Kidney tubule cell (primary cell): ENCODE measurements at places on chromosomes 13 and 19.

- DNase-seq = peak; percentile 34
Measured at GRCh38 chr13:42615691-42616090, 41.7 kb downstream of the TNFSF11 start.

DNA sequence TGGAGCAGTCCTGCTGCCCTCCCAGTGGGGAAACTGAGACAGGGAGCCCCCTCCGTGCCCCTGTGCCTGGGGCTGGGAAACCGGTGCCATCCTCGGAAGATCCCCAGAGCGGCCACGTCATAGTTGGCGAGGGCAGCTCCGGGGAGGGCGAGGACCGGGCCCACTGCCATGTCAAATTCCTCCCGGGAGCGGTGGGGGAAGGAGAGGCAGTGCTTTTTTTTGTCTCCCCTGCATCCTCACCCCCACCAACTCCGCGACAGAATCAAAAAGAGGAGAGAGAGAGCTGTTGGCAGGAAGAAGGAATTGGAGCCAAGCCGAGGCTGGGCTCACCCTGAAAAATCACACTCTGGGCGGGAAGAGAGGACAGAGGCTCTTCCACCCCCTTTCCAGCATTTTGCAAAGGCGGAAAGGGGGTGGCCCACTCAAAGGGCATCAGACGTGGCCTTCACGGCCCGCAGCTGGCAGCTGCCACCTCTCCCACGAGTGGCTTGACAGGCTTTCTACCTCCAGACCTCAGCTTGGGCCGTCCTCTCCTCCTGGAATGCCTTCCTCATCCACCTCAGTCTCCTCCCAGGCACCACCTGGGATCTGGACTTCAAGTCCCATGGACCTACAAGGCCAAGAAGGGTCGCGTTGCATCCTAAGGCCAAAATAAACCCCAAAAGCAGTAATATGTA is 19.6 kb upstream of the NFIC start:
- no peak for DNase-seq

- DNase-seq = no peak
Measured at GRCh38 chr13:25923217-25924085, 128.4 kb downstream of the SHISA2 start.

DNA sequence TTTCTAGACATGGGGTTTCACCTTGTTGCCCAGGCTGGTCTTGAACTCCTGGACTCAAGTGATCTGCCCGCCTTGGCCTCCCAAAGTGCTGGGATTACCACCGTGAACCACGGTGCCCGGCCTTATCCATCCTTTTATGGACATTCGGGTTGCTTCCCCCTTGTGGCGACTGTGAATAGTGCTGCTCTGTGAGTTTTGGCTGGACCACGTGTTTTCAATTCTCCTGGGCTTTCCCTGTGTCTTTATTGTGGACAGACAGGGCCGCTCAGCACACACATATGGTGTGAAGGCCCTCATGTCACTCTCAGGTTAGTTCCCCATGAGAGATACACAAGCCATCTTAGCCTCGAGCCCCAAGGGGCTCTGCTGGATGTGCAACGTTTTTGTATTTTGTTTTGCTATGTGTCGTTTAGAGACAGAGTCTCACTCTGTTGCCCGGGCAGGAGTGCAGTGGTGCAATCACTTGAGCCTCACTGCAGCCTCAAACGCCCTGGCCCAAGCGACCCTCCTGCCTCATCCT is 40.5 kb downstream of the MAU2 start:
- DNase-seq = peak; percentile 81

- no peak for DNase-seq
Measured at GRCh38 chr13:79194727-79195126, 211.3 kb downstream of the RBM26 start.

DNA sequence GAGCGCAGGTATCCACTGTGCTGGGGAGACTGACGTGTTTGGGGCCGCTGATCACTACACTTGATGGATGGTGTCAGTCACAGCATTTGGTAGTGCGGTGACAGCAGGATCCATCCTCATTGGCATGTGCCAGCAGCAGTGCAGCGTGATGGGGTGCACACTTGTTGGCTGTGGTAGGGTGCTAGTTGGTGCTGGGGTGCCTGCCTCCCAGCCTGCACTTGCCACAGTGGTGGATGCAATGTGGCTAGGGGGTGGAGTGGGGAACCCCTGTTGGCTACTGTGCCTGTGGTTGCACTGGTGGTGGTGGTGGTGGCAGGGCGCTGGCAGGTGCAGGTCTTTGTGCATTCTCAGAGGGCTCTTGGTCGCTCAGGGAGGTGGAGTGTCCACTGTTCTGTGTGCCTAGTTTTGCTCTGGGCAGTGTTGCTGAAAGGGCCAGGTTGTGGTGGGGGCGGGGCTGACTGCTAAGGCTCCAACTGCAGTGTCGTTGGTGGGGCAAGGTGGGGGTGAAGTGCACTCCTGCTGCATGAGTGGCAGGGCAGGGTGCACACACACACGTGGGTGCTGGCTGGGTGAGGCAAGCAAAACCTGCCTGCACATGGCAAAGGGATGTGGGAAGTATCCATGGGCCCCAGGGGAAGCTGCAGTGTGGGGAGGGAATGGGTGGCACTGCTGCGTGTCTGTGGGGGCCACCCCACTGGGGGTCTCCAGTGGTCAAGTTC is 84.8 kb downstream of the ZMYM2 start:
- DNase-seq = no peak

GRCh38 chr19:17125728-17126677 is 50.4 kb downstream of the MYO9B start:
- DNase-seq = no peak

DNA sequence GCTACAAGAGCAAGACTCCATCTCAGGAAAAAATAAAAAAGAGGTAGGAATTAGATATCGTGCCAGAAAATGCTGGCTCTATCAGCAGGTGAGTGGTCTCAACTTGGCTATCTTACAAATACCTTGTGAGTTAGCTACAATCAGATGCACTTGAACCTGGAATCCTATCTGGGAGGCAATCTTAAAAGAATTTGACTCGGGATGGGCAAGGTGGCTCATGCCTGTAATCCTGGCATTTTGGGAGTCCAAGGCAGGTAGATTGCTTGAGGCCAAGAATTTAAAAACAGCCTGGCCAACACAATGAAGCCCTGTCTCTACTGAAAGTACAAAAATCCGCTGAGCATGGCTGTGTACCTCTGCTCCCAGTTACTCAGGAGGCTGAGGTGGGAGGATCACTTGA is 29.4 kb downstream of the NLRP2 start:
- DNase-seq = no peak

GRCh38 chr13:50149214-50149613 is 134.0 kb downstream of the KCNRG start:
- DNase-seq = no peak

- DNase-seq = peak; percentile 33
Measured at GRCh38 chr19:49786376-49786820, 19.6 kb downstream of the AP2A1 start.

- no peak for DNase-seq
Measured at GRCh38 chr19:14654786-14655560, 19.7 kb downstream of the ADGRE3 start.

DNA sequence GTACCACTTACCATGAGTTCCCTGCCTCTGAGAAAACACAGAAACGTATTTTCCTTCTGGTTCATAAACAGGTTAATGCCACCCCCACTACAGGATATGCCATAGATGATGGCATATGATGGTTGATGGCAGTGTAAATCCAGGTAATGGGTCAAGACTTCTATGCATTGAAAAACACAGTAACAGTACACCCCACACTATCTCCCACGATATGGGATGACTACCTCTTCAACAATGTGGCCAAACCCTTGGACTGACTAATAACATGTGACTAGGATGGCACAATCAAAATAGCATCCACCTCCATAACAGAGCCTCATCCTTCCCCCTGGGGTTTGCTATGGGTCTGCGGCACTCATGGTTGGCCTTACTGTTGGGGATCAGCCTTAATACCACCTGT is 22.0 kb downstream of the ZNF235 start:
- no peak for DNase-seq

- DNase-seq = no peak
Measured at GRCh38 chr19:29308977-29309590, 96.1 kb upstream of the UQCRFS1 start.

DNA sequence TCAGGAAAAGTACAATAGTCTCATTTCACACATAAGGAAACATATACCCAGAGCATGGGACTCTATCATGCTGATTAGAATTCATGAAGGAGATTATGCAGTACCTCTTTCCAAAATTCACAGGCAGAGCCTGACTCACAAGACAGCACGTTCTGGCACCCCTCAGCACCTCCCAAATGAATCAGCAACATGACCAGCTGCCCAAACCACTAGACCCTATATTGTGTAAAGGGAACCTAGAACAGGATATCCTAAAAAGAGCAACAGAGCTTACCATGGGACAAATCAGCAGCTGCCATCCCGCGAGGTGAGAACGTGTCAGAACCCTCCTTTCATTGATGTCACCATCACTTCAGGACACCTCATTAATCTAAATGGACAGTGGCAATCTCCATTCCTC is 2.5 kb downstream of the ZNF426 start:
- DNase-seq = no peak

GRCh38 chr19:10644260-10645007 is 9.7 kb upstream of the ILF3 start:
- peak; percentile 76 for DNase-seq

- DNase-seq = peak; percentile 77
Measured at GRCh38 chr13:113209759-113210421, 477 bp downstream of the CUL4A start.

DNA sequence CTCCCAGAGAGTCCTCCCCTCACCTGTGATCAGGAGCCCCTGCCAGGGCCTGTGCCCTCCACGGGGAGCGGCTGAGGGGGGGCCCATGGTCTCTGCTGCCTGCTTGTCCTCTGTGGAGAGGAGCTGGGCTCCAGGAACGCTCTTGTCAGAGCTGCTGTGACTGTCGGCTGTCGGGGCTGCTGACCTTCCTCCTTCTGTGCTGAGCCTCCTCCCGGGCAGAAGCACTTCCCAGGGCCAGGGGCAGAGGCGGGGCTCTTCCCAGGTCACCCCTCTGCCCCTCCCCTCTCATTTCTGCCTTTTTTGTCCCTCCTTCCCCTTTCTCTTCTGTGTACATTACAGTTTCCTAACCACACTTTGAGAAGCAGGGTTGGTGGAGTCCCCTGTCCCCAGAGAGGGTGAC is at the start of gene CEACAM4:
Gene CEACAM4 (minus strand): TSS at position 198 of the 400 bp plus-strand sequence. CDS start 111 bp downstream, at position 87.
- DNase-seq = no peak

GRCh38 chr13:82822935-82823334 is 1059.3 kb downstream of the SLITRK1 start:
- DNase-seq = no peak

GRCh38 chr13:94548382-94548781 is 47.6 kb downstream of the TGDS start:
- no peak for DNase-seq

- DNase-seq = peak; percentile 27
Measured at GRCh38 chr13:47256618-47257017, 359.8 kb upstream of the HTR2A start.

- DNase-seq = peak; percentile 59
Measured at GRCh38 chr19:31351056-31351854, 2.0 kb upstream of the TSHZ3 start.

DNA sequence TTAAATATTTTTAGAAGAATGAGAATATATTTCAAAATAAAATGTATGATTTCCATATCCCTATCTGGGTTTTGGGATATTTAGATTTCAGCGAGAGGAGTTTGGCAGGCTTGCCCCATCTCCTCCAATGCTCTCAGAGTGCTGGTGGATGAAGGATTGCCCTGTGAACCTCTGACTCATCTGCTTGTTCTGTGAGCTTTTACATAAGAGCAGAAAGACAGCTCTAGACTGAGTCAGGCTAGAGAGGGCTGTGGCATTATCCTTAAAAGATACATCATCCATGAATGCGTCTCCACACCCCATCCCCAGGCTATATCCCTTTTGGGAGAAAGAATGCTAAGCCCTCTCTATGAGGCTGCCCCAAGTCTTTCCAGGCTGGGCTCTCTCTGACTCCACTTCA is 190.6 kb downstream of the TUBA3C start:
- no peak for DNase-seq

DNA sequence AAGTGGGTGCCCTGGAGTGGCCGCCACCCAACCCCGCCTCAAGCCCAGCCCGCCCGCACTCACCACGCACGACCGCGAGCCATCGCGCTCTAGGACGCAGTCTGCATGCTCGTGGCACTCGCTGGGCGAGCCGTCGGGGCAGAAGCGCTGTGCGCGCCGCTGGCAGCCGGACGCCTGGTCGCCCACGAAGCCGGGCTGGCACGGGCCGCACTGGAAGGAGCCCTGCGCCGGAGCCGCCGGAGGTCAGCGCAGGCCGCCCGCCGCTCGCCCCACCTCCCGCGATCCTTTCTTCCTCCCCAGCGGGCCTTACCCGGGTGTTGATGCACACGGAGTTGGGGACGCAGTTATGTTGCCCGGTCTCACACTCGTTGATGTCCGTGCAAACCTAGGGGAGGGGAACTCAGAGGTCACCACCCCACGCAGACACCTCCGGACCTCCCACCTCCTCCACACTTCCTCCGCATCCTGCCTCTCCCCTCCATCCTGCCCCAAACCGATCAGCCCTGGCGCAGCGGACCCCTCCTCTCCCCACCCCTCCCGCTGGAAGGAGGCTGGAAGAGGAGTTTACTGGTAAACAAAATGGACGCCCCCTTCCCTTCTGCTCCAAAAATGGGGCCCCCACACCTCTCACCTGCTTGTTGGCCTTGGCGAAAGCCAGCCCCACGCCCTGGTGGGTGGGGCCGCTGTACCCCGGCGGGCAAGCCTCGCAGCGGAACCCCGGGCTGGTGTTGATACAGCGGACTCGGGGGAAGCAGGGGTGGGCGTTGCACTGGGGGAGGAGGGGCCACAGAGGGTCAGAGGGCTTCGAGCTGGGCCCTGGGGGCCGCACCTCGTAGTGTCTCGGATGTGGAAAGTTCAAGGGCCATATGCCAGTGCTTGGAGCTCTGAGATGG is 2.3 kb downstream of the COMP start:
- no peak for DNase-seq

- DNase-seq = peak; percentile 95
Measured at GRCh38 chr13:98476538-98476966, 100.4 kb downstream of the STK24 start.

DNA sequence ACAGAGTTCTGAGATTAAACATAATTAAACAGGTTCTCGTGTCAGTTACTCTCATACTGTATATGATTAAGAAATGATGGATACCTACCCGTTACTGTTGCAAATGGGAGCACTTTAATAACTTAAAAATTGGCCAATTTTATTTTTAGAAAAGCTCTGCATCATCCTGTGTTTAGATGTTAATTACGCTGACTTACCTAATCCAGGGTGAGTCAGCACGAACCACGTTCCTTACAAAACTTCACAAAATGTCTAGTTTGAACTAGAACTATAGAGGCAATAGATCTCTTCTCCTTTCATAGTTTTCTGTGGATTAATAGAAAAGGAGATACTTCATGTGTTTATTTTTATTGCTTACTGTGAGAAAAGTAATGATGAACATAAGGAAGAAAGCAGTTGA is 363.9 kb downstream of the MYO16 start:
- DNase-seq = no peak

- peak; percentile 71 for DNase-seq
Measured at GRCh38 chr19:14061751-14062557, at the start of gene PALM3. Gene PALM3 (minus strand): TSS chr19:14062076. CDS start chr19:14061980, 96 bp downstream.

- DNase-seq = peak; percentile 33
Measured at GRCh38 chr19:49592486-49593232, 1.7 kb downstream of the PRR12 start.
